NCI-H1436 treated with DMSO at 0.1 percent for 48 hours (cell line): ENCODE measurements at places on chromosomes 2 and 18.

DNA sequence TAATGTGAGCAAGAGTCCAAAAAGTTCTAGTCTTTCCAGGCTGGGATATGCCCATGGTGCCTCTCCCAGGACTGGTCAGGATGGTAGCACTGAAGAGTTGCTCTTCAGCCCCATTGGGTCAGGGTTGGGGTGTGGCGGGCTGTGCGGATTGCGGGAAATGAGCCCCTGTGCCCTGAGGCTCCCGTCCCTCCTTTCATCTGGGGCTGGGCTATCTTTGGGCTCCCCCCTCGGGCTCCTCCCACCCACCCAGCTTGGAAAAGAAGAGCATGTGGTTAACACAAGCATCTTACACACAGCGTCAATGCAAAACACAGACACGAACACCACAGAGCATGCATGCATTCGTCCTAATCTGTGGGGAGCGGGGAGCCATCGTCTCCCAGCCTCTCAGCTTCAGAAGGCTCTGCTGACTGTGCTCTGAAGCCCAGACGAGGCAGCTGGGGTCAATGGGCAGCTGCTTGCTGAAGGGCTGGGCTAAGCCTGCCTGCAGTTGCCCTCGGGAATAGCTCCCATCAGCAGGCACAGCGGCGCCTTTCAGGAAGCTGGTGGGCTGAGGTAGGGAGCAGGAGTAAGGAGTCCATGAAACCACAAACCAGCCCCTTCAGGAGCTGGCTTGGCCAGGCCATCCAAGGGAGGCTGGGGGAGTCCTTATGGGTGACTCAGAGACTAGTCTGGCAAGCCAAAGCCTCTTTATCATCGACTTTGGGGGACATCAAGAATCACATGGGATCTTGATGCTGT is 112.9 kb downstream of the CLIP4 start:
- DNase-seq, result no peak

GRCh38 chr2:59874971-59875755 is 678.3 kb downstream of the BCL11A start:
- no peak for DNase-seq

- no peak for DNase-seq
Measured at GRCh38 chr18:58525928-58526424, 102.9 kb downstream of the ALPK2 start.

- no peak for DNase-seq
Measured at GRCh38 chr2:239392072-239392357, 8.8 kb downstream of the HDAC4 start.

GRCh38 chr2:68824831-68825230 is 46.4 kb downstream of the BMP10 start:
- no peak for DNase-seq

GRCh38 chr2:222751238-222751637 is 79.8 kb downstream of the MOGAT1 start:
- DNase-seq, result no peak

DNA sequence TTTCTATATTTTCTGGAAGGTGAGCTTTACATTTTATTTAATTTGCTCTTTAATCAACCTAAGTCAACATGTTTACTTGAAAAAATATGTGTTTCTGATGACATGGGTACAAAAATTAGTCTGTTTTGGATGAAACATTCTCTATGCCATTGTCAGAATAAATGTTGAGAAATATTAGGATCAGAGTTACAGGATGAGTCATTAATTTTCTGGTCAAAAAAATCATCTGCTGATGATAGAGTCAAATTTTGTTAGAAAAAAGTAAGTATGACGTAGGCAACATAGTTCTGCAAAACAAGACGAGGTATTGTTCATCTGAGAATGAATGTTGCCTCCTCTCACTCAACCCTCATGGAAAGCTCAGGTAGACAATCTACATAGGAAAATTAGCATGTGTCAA is 107.6 kb upstream of the CAVIN2 start:
- DNase-seq, result no peak

DNA sequence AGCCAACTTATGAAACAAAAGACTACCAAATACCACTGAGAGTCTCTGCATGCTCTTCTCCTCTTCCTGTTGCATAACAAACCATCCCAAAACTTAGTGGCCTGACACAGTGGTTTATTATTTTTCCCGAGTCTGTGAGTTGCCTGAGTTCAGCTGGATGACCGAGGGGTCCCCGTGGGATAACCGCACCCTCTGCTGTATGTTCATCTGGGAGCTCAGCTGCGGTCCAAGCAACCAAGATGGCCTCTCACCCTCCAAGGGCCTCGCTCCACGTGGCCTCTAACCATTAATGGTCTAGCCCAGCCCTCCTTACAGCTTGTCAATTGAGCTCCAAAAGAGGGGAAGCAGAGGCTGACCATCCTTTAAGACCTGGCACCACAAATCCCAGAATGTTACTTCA is 17.1 kb downstream of the ITM2C start:
- no peak for DNase-seq

DNA sequence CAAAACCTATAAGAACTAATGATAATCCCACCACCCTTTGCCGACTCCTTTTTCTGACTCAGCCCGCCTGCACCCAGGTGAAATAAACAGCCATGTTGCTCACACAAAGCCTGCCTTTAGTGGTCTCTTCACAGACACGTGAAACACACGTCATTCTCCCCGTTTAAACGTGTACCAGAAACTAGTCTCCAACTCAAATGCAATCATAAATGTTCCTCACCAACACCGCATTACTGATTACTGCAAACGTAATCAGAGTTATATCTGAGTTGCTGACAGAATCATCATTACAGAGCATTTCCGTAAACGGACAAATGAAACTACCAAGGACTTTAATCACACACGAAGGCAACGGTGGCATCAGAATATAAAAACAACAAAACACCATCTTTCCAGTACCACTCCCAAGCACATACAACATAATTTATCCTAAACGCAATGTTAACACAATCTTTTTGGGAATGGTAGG is 1.9 kb downstream of the CLK1 start:
- no peak for DNase-seq

DNA sequence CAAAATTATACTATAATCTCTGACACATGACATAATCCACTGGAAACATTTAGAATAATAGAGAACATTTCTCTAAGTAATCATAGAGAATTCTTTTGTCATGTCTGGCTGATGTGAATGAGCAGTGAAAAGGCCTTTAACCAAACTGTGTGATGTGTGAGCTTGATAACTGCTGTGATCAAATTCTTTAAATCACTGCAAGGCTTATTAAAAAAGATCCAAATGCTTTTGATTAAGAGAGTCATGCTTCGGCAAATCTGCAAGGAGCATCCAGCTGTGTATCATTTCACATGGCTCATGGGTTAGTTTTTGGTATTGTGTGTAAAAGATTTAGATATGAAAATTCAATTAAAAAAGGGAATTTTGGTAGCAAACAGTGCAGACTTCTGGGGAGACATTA is 58.6 kb upstream of the TFPI start:
- no peak for DNase-seq

GRCh38 chr2:237818066-237818473 is 19.5 kb downstream of the RBM44 start:
- DNase-seq, result no peak

- peak; percentile 42 for DNase-seq
Measured at GRCh38 chr2:192194866-192195547, at the start of gene TMEFF2. Gene TMEFF2, minus strand, starts transcription at chr2:192194933. Its CDS starts 409 bp downstream, at chr2:192194524.

GRCh38 chr2:173553593-173553992 is 198.9 kb downstream of the CDCA7 start:
- no peak for DNase-seq

- DNase-seq, result no peak
Measured at GRCh38 chr2:176163672-176164056, 6.6 kb downstream of the HOXD3 start.

DNA sequence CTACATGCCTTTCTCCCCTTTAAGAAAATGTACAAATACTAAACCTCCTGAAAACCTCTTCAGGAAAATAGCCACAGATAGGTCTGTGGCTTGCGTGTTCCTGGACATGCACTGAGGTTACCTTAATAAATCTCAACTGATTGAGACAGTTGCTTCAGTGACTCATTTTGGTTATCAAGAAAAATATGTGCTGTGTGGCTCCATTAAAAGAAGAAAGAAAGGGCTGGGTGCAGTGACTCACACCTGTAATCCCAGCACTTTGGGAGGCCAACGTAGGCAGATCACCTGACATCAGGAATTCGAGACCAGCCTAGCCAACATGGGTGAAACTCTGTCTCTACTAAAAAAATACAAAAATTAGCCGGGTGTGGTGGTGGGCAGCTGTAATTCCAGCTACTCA is 27.1 kb downstream of the CREG2 start:
- no peak for DNase-seq

GRCh38 chr18:36372903-36373311 is 75.4 kb downstream of the FHOD3 start:
- DNase-seq, result no peak

DNA sequence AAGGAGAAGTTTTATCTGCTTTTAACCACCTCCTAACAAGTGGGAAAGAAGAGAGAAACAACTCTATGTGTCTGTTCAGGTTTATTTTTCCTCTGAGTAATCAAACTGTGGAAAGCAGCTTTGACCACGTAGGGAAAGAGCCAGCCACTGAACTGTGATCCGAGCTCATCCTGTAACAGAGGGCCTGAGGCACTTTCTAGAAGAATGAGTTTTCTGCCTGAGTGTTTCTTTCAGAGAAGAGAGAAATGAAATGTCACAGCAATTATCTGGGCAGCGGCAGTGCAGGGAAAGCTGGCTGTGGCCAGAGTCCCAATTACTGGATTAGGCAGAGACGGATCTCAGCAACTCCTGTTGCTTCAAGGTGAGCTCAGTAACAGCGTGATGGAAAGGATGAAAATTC is 151.9 kb downstream of the CD226 start:
- no peak for DNase-seq

DNA sequence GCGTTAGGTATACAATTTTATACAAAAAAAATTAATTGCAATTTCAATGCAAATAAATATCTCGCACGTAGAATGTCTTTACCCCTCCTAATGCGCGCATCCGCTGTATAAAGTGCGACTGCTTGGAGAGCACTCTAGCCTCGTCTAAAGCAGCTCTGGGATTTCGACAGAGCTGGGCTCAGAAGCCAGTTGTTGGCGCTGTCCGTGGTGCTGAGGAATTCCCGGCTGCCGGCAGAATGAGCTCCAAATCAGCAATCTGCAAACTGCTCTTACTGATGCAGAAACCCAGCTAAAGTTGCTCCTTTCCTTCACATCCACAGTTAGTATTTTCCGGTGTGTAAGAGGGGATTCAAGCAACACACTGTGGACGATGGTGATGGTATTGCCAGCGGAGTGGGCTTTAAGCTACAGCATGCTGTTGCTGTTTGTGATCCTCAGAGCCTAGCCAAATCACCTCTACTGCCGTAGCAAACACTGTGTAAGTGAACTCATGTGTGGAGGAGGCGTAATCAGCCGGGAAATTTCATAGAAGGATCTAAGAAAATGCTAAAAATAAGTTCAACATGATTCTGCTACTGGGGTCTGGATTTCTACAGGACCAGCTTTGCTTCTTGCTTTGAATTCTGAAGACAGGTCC is at the start of gene VWC2L:
VWC2L (plus strand) TSS at position 137 of the 637 bp plus-strand sequence. CDS start 3,140 bp downstream, outside the sequence.
- DNase-seq, result no peak

DNA sequence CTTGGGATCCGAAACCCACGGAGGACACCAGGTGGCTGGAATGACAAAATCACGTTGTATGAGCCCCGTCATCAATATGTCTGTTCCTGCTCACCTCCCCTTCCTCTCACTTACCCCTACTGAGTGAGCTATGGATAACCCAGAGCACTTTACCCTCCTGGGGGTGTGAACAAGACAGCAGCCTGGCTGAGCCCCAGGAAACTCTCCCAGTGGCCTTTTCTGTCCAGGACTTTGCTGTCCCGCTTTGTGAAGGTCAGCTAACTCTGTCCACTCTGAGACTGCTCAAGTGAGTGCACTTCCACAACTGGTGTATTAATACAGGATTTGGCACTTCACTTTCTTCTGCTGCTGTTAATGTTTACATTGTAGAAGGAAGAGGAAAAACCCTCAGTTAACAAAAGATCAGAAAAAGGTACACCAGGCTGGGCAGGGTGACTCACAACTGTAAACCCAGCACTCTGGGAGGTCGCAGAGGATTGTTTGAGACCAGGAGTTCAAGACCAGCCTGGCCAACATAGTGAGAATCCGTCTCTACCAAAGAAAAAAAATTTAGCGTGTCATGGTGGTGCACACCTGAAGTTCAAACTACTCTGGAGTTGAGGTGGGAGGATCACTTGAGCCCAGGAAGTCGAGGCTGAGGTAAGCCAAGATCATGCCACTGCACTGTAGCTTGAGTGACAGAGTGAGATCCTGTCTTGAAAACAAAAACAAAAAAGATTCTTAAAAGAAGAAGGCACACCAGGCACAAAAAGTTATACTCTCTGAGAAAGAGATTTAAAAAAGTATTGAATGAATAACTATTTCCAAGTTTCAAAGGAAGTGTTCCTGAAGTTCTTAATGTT is 90.3 kb downstream of the CLHC1 start:
- DNase-seq, result no peak

- DNase-seq, result peak; percentile 3
Measured at GRCh38 chr2:173402405-173402974, 47.8 kb downstream of the CDCA7 start.

GRCh38 chr2:38113051-38113450 is 37.1 kb upstream of the CYP1B1 start:
- no peak for DNase-seq

GRCh38 chr2:28755421-28755820 is 3.8 kb downstream of the PPP1CB start:
- no peak for DNase-seq

GRCh38 chr2:122636097-122636496 is 880.6 kb downstream of the TSN start:
- no peak for DNase-seq

- no peak for DNase-seq
Measured at GRCh38 chr2:66283787-66284186, 151.1 kb upstream of the MEIS1 start.

- no peak for DNase-seq
Measured at GRCh38 chr2:127419448-127420038, 1.3 kb downstream of the PROC start.

- no peak for DNase-seq
Measured at GRCh38 chr2:46431481-46432235, 47.7 kb upstream of the TMEM247 start.

DNA sequence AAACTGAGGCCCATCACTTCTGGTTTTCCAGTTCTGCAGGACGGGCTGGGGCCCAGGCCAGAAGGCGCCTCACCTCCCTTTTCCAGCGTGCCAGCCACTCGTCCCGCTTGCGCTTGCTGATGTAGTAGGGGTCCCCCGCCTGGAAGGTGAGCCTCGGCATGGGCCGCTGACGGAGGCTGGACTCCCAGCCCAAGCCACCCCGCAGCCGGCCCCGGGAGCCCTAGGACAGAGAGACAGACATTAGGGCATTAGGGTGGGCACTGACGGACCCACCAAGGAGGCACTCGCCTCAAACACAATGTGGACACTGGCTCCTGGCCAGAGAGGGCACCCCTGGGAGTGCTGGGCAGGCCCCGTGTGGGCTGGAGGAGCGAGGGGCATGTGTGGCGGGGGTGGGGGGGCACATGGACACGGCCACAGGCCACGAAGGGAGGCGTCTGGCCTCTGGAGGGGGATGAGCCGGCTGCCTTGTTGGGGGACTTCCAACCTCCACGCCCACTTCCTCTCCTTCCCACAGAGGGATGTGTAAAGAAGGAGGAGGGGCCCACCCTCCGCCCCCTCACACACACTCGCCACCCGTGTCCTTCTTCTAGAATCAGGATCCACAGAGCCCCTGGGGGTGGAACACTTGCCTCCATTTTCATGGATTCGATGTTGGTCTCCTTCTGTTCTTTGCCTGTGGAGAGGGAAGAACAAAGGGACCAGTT is 66.7 kb downstream of the DNMT3A start:
- DNase-seq, result no peak
